ENCODE measurements at places on chromosomes 16 and 17.

DNA sequence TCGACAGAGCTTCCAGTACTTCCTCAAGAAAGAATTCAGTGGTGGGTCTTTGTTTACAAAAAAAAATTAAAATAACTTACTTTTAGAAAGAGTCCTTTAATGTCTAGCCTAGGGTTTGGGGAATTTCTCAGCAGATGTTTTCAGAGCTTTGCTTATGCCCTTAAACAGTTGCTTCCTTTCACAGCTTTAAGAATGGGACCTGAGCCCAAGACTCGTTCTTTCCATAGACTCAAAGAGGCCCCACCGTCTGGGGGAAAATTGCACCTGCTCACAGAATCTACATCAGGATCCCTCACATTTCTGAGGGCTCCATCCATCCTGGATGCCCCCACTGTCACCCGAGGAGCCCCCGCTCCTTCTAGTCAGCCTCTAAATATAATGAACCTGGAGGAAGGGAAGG is 60.0 kb downstream of the RGS9 start:
- DNase-seq, result no peak

DNA sequence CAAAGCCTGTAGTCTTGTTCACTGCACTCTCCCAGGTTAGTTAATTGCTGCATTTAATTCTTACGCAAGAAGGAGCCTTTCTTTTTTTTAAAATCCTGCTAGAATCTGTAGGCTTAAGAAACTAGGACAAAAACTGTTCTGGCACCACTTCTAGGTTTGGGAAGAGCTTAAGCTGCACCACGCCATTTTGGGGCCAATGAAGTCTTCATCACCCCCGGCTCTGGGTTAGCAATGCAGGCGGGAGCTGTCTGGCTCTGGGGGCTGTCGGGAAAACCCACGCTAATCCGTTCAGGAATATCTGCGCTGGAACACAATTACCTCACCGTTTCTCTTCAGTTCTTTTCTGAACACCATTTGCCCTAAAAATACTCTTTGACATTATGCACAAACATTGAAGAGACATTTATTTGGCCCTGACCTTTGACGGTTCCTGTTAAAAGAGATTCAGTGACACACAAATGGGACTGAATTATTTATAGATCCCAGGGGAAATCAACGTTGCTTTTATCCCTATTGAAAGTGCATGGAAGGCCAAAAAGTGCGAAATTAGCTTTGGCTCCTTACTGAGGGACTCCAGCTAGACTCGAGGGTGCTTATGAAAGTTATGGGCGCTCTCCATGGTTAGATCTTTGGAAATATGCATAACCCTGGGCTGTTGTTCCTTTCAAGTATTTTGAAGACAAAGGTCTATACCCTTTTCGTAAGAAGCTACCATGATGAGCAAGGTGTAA is 249.2 kb downstream of the HAPSTR1 start:
- DNase-seq, result no peak

GRCh38 chr16:79283578-79283977 is 317.0 kb downstream of the MAF start:
- DNase-seq, result no peak

GRCh38 chr16:27286451-27286850 is 17.9 kb upstream of the NSMCE1 start:
- DNase-seq, result no peak

DNA sequence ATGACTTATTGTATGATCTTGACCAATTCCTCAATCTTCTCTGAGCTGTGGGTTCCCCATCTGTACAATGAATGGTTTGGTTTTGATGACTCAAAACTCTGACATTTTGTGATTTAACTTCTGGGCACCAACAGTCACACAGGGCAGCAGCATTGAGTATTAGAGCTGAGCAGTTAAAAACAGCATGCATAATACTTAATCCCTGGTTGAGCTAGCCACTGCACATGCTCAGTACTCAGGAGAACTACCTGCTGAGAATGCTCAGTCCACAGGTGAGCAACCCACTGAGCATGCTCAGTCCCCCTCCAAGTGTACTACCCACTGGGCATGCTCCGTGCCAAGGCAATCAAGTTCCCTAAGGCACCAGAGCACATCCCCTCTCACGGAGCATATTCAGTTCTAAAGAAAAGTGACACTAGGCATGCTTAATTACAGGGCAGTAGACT is 68.7 kb downstream of the AIPL1 start:
- no peak for DNase-seq

GRCh38 chr16:24848065-24848464 is 2.3 kb downstream of the SLC5A11 start:
- no peak for DNase-seq

DNA sequence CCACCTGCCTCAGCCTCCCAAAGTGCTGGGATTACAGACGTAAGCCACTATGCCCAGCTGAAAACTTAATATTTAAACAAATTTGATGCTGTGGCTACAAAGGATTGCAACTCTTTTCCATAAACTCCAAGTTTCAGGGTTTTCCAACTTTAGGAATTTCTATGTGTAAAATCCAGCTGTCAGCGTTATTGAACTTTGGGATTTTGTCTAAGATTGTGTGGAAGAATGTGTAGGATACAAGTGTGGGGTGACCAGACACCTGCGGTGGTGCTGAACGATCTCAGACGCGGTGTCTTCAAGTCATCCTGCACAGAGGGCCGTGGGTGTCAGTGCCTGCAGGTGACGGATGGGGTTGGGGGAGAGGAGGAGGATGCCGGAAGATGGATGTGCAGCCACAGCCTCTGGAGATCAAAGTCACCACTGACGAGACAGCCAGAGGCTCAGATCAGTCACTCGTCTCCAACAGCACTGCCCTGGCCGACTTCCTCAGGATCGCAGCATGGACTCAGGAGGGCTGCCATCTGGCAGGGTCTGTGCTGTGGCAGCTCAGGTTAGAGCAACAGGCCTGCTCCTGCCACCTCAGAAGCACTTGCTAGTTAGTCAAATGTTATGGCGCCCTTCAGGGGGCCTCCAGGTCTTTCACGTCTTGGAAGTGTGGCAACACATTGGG is 13.0 kb downstream of the ACSF3 start:
- DNase-seq, result no peak

DNA sequence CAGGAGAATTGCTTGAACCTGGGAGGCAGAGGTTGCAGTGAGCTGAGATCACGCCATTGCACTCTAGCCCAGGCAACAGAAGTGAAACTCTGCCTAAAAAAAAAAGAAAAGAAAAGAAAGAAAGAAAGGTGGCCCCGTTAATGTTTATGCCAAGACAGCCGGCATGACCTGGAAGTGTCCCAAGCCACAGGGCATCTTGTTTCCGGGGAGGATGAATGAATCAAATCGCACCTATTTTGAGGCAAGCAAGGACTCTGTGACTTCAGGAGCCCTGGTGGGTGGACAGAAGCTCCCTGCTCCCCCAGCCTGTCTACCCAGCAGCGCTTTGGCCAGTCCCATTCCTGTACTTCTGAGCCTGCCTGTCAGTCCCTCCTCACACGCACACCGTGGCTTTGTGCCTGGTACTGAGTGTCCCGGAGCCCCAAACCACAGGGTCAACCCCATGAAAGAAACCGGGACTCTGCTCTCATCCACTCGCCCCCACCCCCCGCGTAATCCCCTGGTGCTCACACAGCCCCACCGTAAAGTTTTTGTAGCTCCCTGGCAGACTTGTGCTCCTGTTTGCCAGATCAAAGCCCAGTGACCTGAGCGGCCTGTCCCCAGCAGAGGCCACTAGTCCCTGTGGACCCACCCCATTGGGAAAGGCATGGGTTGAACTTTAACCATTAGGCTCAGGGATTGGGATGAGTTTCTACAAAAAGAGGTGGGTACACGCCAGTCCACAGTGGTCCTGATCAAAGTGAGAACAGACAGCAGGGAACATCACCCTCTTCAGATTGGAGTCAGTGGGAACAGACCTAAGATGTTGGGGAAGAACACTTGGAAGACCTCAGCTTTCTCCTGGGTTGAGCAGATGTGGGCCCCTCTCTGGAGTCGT is 19.3 kb downstream of the CD2BP2 start:
- DNase-seq, result no peak

- no peak for DNase-seq
Measured at GRCh38 chr17:69516911-69517310, 102.4 kb downstream of the MAP2K6 start.

- no peak for DNase-seq
Measured at GRCh38 chr16:89983536-89983935, 35.0 kb downstream of the DEF8 start.

GRCh38 chr16:56399047-56399446 is 26.3 kb downstream of the AMFR start:
- DNase-seq, result no peak

- no peak for DNase-seq
Measured at GRCh38 chr16:22664561-22664997, 149.4 kb upstream of the HS3ST2 start.

DNA sequence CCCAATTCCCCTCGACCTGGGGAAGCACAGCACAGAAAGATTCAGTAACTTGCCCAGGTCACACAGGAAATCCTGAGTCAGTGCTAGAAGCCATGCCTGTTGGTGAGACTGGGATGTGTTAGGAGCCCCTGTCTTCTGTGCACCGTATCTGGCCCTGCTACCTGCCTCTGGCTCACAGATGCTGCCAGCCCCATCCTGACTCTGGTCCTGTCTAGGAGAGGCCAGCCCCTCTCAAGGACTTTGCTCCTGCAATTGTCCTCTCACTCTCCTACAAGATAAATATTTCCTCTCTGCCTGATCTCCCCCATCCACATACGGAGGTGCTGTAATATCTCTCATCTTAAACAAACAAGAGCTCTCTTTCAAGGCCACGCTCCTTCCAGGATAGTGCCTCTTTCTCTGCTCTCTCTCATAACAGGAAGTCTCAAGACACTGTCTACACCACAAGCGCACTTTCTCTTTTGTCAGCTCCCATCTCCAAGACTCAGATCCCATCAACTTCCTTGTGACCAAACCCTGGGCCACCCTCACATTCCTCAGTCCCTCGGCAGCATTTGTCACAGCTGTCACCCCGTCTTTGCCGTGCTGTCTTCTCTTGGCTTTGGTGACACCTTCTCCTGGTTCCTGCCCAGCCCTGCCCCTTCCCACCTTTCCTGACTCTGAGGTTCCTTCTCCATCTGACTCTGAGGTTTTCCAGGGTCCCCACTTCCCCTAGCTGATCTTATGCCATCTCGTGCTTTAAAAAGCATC is 1.9 kb downstream of the SLC13A2 start:
- no peak for DNase-seq

- no peak for DNase-seq
Measured at GRCh38 chr16:75364286-75364791, 69.0 kb downstream of the CFDP1 start.

GRCh38 chr16:53099318-53100130 is 44.7 kb downstream of the CHD9 start:
- peak; percentile 52 for DNase-seq

DNA sequence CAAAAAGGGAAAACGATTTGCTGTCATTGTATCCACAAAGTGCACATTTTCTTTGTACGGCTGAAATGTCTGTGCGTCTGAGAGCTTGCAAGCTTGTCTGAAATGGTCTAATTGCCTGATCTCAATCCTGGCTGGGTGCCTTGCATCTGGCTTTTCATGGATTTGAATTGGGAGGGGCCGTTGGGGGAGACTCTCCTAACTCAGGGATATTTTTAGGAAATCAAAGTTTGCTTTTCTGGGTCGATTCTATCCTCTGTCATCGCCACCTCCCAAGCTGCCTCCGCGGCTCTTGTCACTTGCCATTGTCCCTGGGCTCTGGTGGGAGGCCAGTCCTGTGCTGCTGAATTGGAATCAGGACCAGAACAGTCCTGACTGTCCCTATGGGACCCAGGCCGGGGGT is 33.3 kb upstream of the MGAT5B start:
- DNase-seq, result no peak

DNA sequence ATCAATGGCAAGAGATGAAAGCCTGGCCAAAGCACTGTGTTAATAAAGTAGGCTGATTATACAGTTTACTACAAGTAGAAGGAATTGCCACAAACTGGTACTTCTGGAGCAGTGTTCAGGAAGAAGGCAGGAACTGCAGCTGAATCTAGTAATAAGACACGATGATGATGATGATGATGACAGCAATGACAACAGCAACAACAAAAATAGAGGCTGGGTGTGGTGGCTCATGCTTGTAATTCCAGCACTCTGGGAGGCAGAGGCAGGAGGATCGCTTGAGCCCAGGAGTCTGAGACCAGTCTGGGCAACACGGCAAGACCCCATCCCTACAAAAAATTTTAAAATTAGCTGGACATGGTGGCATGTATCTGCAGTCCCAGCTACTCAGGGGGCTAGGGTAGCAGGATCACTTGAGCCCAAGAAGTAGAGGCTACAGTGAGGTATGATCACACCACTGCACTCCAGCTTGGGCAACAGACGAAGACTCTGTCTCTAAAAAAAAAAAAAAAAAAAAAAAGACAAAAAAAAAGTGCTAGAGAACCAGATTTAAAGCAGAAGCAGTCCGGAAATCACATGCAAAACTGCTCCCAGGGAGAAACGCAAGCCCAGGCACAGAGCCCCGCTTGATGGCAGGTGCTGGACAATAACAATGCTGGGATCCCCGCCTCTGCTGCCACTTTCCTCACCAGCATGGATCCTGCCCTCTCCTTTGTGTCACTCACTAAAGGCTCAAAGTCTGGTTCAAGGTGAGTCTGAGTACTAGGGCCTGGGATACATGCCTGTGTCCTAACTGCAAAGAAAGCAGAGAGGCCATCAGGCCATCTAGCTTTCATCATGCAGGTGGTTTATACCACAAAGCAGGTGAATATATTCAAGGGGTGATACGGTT is 44.8 kb downstream of the CPPED1 start:
- DNase-seq, result no peak

- no peak for DNase-seq
Measured at GRCh38 chr17:61331886-61332285, 67.8 kb upstream of the TBX2 start.

- DNase-seq, result no peak
Measured at GRCh38 chr16:78761427-78761826, 662.0 kb downstream of the WWOX start.

- DNase-seq, result no peak
Measured at GRCh38 chr16:86974120-86974519, 343.1 kb downstream of the C16orf95 start.

DNA sequence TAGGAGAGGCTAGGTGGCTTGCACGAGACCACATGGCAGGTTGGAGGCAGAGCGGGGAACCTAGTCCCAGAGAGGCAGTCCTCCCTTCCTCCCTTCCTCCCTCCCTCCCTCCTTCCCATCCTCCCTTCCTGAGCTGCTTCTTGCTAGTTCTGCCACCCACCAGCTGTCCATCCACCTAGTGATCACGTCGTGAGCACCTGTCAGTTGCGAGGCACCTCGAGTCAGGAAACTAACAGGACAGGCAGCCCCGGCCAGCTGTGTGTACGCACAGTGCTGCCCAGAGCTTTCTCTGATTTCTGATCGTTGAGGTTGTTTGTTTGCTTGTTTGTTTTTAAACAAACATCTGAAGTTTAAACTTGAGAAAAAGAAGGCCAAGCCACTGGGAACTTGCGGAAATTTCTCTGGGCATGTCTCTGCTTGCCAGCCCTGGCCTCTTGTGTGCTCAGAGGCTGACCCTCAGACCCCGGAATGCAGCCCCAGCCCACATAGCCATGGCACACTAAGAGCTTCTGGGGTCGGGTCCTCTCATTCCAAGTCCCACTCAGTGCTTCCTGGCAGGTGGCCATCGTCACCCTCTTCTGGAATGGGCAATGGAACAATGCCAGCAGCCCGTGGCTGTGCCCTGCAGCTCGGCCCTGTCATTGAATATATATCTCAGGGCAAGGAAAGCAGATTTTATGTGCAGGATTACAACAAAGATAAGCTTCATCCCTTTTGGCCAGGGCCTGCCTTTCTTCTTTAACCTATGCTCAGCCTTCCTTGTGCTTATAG is 174.0 kb downstream of the KATNIP start:
- DNase-seq, result no peak

Data from NCI-H2081 treated with DMSO at 0.1 percent for 48 hours (cell line).